ENCODE measurements at places on chromosomes 5 and 9.

DNA sequence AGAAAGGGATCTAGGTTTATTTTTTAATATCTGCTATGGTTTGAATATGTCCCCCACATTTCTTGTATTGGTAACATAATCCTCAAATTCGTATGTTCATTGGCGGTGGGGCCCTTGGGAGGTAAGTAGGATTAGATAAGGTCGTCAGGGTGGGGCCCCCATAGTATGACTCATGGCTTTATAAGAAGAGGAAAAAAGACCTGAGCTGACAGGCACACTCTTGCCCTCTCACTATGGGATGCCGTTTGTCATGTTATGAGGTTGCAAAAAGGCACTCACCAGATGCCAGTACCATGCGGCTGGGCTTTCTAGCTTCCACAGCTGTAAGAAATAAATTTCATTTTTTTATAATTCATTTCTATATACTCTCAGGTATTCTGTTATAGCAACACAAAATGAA, 67.3 kb upstream of the SGCD start:
- DNase-seq = no peak

DNA sequence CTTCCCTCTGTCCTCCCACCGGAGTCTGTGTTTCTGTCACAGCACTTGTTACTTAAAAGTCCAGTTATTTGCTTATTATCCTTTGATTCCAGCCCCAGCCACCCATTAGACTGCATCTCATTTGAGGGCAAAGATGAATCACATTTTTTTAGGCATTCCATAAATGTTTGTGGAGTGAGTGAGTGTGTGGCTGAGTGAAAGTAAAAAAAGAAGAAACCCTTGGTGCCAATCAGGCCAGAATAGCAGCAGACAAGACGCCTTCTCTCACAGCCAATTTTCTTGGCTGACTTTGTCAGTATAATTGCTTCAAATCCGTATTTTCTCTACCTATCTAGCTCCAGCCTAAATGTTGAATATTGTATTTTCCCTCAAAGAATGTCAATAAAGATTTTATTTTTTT, 613.0 kb upstream of the WWC1 start:
- no peak for DNase-seq

DNA sequence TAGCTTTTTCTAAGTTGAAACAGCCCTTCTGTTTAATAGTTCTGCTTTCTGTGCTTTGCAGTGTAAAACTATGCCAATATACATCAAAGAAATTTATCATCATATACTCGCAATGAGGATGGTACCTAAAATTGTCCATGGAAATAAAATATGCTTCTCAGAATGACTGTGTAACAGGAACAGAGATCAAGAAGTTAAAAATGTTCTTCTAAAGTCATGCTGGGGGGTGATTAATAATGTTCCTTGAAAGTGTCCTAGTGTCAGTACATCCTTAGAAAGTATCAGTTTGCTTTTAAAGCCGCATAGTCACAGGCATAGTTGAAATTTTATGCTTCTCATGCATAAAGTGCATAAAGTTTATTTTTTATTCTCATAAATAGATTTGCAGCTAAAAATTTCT, 4.0 kb upstream of the LRRC70 start:
- DNase-seq = no peak

DNA sequence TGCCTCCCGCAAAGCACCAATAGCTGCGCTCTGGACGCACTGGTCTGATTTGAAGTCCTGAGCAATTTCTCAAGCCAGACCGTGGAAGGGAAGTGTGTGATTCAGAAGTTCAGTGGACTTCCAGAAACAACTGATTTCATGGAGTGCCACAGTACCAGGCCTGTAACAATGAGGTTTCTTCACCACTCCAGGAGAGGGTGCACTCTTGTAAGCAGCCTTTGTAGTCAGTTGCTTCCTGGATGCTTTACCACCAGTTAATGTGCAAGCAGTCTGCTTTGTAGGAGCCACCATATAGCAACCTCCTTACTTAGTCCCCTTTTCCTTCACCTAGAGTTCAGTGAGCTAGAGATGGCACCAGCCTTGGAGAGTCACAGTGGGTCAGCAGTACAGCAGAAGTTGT, 12.3 kb downstream of the CAAP1 start:
- DNase-seq = no peak

GRCh38 chr5:87340716-87341115, 72.0 kb downstream of the CCNH start:
- DNase-seq = no peak

- peak; percentile 82 for DNase-seq
These were observed 12.9 kb downstream of the RGS14 start for GRCh38 chr5:177370488-177371119.

DNA sequence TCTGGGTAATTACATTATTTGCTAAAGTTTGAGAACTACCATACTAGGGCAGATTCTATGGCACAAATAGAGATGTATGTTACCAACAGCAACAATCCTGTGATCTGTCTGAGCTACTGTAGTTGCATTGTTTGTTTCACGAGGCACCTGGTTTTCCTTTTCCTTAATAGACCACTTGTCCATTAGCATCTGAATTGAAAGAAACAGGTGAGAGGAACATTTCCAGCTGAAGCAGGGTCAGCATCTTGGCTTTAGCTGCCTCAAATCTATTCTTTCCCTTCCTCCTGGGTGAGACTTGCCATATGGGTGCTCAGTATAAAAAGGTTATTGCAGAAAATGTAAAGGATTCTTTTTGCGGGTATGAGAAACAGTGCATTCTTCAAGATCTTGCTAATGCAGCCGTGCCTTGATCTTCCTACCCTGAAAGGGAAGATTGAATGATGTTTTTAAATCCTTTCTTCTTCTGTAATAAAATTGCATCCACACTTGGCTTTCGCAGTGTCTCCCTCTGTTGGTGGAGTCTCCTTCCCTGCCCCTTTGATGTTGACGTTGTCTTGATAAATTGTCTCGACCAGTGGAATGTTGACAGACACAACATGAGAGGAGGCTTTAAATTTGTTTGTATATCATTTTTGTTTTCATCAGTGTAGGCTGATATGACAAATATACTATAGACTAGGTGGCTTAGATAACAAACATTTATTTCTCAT, 118.0 kb upstream of the BRINP1 start:
- no peak for DNase-seq

GRCh38 chr5:147508711-147509040, 1.2 kb downstream of the DPYSL3 start:
- no peak for DNase-seq

DNA sequence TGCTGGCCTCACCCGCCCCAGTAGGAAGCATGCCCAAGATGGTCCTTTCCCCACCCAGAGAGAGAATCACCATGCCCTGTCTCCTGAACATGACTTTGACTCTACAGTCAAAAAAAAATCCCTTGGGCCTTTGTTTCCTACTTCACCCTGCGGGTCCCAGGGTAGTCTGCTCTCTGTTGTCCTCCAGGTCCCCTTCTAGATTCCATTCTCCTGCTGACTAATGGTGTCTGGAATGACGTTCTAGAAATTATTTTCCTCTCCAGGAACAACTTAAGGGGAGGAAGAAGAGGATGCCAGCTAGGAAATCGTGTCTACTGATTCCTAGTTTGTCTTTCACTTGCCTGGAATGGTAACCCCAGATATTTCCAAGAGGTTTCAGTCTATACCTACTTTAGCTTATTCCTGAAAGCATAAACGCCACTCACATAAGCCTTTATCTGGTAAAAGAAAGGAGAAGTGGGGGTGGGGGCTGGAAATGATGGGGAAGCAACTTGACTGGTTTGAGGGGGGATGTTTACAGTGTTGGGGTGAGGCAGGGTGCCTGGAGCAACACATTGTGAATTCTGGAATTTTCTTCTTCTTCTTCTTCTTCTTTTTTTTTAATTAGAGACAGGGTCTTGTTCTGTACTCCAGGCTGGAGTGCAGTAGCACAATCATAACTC, 93.9 kb downstream of the SNX18 start:
- DNase-seq = no peak

GRCh38 chr5:131710391-131710790, 75.4 kb upstream of the RAPGEF6 start:
- DNase-seq = no peak

DNA sequence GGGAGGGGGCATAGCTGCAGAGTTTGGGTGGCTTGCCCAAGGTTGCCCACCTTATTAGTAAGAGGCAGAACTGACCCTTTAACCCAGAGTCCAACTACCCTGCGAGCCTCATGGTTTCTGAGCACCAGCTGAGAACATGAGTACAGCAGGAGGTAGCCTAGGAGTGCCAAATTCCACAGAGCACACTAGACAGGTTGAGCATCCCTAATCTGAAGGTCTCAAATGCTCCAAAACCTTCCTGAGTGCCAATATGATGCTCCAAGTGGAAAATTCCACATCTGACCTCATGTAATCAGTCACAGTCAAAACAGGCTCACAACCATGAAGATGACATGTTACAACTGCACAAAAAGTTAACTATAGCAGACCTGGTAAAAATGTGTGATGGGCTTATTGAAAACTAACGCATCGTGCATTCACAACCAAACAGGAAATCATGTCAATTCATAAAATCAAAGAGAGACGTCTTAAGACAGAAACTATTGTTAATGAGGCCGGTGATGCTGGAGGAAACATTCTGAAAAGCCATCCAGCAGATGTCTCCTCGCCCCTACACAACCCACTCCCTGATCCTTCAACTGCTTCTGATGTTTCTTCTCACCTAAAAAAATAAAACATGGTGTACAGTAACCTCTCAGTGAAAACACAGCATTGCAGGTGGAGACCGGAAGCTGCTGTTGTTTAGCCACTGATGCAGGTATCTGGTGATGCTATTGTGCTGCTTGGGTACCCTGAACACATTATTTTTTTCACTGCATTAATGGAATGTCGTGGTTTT, 25.0 kb downstream of the PTCH1 start:
- no peak for DNase-seq

DNA sequence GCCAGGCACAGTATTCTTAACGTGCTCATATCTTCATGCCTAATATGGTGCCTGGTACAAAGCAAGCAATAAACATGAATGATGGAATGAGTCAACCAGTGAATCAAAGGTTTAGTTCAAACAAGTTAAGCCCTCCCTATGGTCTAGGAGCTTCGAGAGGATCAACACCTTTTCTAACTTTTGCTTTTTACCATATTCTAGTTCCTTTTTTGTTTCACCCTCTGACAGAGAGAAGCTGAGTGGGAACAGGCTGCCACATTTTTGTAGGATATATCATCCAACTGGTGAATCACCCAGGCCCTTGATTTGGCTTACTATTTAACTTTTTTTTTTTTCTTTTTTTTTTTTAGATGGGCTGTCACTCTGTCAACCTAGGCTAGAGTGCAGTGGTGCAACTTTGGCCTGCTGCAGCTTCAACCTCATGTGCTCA, 39.3 kb upstream of the TNC start:
- peak; percentile 40 for DNase-seq

DNA sequence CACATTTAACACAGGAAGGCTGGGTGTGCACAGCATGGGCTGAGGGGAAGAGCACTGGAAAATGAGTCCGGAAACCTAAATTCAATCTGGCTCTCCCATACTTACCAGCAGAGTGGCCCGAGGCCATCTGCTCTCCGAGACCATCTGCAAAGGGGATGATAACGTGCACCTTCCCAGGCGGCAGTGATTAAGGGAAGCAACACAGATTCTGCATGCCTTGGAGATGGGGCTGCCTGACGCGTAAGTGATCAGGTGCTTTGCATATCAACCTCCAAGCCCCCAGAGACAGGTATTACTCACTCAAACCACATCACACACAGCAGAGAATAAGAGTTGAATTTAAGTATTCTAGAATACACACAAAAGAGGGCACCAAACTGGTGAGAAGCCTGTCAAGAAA, 9.1 kb downstream of the EPB41L4B start:
- no peak for DNase-seq

- DNase-seq = no peak
These were observed 33.5 kb upstream of the UBAC1 start for GRCh38 chr9:135994501-135995192.

DNA sequence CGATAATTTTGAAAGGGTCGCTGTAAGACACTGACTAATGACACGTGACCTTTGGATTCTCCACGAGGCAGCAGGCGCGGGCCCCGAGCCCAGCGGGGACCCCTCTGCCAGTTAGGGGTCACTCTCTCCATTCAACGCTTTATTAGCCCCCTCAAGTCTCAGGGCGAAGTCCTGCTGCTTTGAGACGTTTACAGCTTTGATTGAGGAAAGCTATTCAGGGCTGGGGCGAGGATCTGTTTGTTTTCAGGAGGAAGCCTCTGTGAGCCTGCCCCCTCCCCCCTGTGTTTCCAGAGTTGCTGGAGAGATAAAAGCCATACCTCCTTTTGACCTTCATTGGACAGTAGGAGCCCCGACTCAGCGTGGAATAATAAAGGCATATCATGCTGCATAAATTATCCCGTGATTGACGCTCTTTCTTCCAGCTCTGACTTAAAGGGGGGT, 31.4 kb upstream of the MSX2 start:
- no peak for DNase-seq

- DNase-seq = no peak
These were observed at the start of gene PRRX2 for GRCh38 chr9:129665389-129665775. Gene PRRX2 (plus strand): TSS chr9:129665647. CDS start chr9:129665868, 221 bp downstream.

DNA sequence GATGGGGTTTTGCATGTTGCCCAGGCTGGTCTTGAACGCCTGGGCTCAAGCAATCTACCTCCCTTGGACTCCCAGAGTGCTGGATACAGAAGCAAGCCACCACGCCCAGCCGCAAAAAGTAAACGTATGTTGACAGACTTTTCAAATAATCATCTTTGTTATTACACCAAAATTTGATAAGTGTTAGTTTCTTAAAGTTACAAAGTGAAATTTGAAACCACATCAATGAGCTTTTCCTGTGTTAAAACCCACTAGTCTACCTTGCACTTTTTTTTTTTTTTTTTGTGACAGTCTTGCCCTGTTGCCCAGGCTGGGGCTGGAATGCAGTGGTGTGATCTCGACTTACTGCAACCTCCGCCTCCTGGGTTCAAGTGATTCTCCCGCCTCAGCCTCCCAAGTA, 29.9 kb downstream of the SPACA9 start:
- no peak for DNase-seq

GRCh38 chr5:158119961-158120723, 261.2 kb upstream of the CLINT1 start:
- DNase-seq = no peak

DNA sequence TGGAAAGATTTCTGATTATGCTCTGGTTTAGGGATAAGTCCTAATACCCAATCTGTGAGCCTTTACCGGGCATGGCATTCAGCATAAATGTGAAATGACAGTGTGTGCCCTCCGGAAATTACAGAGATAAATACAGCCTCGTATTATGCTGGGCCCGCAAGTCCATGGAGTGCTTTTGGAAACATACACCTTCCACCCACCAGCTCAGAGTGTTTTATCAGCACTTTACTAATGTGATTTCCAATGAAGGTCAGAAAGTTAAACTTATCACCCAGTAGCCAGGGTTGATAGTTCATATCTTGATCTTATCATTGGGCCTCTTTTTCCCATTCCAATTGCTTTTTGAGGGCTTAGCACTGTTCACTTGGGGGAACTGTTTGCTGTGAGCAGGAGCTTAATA, 94.8 kb downstream of the SGCD start:
- DNase-seq = no peak

- DNase-seq = no peak
These were observed 241.5 kb upstream of the PAPPA start for GRCh38 chr9:115912086-115912485.

DNA sequence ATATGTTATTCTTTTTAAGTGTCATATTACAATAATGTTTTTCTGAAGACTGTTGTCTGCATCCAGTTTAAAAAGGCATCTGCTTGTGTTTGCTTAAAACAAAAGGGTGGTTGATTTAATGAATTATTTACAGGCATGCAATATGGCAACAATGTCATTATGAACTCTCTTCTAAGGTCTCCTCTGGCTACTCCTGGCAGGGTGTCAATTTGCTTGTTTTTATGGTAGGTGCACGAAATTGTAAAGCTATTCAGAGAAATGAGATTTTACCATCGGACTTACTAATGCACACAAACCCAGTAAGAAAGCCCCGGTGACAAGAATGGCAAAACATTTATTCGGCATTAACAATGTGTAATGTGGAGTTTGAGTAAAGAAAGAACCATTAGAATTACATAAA, 539.8 kb upstream of the ZNF608 start:
- DNase-seq = no peak

All from amniotic stem cell (primary cell).